ENCODE measurements at places on chromosomes 12 and 14.
A peak's percentile ranks its signal among the peaks of the same experiment; 100 is the strongest.

DNA sequence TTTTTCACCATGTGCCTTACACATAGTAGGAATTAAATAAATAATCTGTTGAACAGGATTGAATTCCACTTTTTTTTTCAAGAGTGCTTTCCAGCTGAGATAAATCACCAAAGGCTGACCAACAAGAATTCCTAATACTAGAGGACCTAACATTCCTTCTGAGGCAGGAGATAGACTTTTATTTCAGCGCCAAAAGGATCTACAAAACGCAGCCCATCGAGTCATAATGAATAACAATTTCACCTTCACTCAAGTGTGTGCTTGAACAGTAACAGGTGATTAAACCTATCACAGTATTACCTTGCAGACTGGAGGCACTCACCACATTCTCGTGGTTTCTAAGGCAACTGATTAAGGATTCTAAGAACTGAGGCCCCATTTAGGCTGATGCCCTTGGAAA lies 224.3 kb upstream of the ATP2B1 start:
- no peak overlapping the region for H3K27ac ChIP-seq
- no peak for DNase-seq
- H3K36me3 ChIP-seq: no peaks in the 10 kb centered on the region
- H3K4me3 ChIP-seq: no peak overlapping the region
- peaks cover 20% of the 10 kb centered on the region for H3K4me1 ChIP-seq

DNA sequence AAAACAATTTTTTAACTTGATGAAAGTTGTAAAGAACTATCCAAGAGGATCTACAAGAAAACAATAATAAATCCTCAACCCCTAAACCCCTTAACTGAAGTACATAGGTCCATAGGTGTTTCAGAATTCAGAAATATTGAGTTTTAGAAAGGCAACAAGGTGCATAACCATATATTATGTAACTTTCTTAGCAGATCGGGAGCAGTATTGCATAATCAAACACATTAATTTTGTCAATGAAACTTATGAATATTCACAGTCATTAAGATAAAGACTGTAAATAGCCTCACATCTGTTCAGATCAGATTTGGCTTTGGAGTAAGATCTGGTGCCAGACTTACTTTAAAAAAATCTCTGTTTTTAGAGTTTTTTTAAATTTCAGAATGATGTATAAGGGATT lies 647.1 kb upstream of the FLRT2 start:
- no peaks in the 10 kb centered on the region for H3K4me1 ChIP-seq
- H3K27ac ChIP-seq: no peak overlapping the region
- H3K27me3 ChIP-seq: no peaks in the 10 kb centered on the region

DNA sequence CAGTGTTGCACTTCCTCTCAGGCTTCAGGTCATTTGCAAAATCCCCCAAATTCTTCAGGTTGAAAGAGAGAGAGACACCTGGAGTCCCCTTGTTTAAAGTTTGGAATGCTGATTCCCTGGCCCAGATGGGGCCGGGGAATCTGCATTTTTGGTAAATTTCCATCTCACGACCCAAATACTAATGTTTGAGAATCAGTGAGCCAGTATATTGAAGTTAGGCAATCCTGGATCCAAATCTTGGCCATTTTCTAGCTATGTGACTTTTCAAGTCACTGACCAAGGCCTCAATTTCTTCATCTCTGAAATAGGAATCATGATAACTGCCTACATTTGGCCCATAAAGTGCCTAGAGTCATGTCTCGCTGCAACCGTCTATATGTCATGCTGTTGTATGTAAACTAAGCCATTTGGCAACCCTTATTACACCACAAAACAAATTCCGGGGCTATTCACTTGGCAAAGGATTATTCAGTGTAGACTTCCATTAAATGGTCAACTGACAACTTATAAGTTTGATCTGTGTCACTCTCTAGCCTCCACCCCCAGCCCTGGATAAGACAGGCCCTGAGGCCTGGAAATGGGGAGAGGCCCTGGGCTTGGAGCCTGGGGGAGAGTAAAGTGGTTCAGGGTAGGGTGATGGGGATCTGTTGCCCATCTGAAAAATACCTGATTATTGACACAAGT lies 3.7 kb upstream of the ZFP36L1 start:
- H3K27me3 ChIP-seq: peaks cover 16% of the 10 kb centered on the region
- H3K4me1 ChIP-seq: peaks cover 18% of the 10 kb centered on the region
- H3K4me3 ChIP-seq: peak overlapping the region; percentile 96
- H3K36me3 ChIP-seq: peaks cover 18% of the 10 kb centered on the region

DNA sequence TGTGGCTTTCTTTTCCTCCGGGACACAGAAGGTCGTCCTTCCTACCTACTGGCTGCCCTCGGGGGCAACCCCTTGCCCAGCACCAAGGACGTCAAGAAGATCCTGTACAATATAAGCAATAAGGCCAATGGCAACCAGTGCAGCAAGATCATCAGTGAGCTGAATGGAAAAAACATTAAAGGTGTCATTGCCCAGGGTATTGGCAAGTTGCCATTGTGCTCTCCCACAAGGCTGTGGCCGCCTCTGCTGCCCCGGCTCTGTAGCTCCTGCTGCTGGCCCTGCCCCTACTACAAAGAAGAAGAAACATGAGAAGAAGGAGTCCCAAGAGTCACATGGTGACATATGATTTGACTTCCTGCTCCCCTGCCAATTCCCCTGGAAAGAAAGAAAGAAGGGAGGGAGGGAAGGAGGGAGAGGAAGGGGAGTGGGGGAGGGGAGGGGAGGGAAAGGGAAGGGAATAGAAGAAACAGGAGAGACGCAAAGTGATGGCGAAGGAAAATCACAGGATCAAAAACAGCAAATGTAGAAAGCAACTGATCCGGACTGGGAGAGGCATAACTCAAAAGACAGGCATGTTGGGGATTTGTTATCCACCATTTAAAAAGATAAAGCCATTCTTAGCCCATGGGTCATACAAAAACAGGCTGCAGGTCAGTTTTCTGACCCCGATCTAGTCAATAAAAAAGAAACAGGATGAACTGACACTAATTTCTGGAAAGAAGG lies 61.3 kb upstream of the RESF1 start:
- H3K27ac ChIP-seq: no peak overlapping the region
- peaks cover 17% of the 10 kb centered on the region for H3K4me1 ChIP-seq
- DNase-seq: no peak
- no peaks in the 10 kb centered on the region for H3K27me3 ChIP-seq

- no peak for DNase-seq
- H3K4me3 ChIP-seq: no peak overlapping the region
- no peaks in the 10 kb centered on the region for H3K27me3 ChIP-seq
- no peak overlapping the region for H3K27ac ChIP-seq
- peaks cover 10% of the 10 kb centered on the region for H3K4me1 ChIP-seq
- H3K36me3 ChIP-seq: no peaks in the 10 kb centered on the region
These were observed 50.0 kb downstream of the GPHB5 start for GRCh38 chr14:63268771-63269170.

GRCh38 chr14:100533656-100534485 lies 53.3 kb downstream of the BEGAIN start:
- peaks cover 18% of the 10 kb centered on the region for H3K4me1 ChIP-seq
- H3K27ac ChIP-seq: peak overlapping the region; percentile 61
- no peak overlapping the region for H3K4me3 ChIP-seq
- no peaks in the 10 kb centered on the region for H3K27me3 ChIP-seq
- H3K36me3 ChIP-seq: no peaks in the 10 kb centered on the region

- peaks cover 19% of the 10 kb centered on the region for H3K4me1 ChIP-seq
- peak overlapping the region; percentile 97 for H3K27ac ChIP-seq
- DNase-seq: no peak
- peaks cover 8% of the 10 kb centered on the region for H3K36me3 ChIP-seq
- peak overlapping the region; percentile 100 for H3K4me3 ChIP-seq
These were observed 1.6 kb downstream of the MMP14 start for GRCh38 chr14:22837750-22838538.

DNA sequence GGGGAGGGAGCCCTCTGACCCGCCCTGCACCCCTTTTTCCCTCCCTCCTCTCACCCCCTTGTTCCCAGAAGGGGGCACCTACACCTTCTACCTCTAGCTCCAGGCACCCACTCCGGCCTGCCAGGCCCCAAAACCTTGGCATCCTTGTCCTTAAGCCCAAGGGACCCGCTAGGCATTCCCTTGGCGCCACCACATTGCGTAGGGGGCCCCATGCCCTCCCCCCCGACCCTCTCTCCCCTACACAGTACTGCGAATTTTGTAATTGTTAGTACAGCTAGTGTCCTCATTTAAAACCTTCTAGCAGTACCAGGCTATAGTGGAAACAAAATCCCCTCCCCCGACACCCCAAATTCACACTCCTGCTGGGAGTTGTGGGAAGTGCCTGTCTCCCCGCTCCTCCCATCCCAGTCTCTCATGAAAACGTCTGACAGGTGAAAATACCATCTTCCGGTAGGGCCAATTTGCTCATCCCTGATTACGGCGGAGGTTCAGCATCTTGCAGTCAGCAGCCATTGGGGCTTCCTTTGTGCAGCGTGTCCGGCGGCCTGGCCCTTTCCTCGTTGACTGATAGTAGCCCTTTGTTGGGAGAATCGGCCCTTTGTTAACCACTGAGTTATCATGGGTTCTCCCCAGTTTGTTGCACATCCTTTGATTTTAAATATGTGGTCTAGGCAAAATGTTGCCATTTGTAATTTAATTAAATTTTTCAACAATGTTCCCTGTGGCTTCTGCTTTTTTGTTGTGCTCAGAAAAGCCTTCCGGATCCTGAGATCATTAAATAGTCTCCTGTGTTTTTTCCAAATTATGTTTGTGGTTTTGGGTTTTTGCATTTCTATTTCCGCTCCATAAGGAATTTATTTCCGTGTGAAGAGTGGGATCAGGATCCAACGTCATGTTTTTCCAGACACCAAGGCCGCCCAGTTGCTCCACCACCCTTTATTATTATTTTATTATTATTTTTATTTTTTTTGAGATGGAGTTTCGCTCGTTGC lies 7.9 kb upstream of the CEP170B start:
- H3K4me3 ChIP-seq: no peak overlapping the region
- H3K4me1 ChIP-seq: no peaks in the 10 kb centered on the region
- H3K27me3 ChIP-seq: peaks cover 10% of the 10 kb centered on the region
- no peak for DNase-seq
- no peak overlapping the region for H3K27ac ChIP-seq
- no peaks in the 10 kb centered on the region for H3K36me3 ChIP-seq

DNA sequence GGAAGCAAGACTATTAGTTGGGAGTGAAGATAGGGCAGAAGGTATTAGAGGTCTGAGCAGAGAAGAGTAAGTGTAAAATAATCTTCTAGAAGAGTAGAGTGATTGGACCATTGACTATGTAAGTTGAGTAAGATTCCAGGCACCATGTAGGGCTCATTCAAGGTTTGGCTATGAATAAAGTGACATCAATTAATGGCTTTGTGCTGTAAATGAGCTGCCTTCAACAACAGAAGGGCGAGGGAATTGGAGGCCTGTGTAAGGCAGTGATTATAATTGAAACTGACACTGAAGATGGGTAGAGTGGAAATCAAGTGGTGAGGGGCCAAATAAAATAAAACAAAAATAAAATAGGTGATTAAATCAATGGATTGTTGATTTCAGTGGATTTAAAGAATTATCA lies 26.4 kb downstream of the PTPRQ start:
- H3K27me3 ChIP-seq: no peaks in the 10 kb centered on the region
- H3K4me1 ChIP-seq: peaks cover 5% of the 10 kb centered on the region
- DNase-seq: no peak
- no peak overlapping the region for H3K4me3 ChIP-seq

DNA sequence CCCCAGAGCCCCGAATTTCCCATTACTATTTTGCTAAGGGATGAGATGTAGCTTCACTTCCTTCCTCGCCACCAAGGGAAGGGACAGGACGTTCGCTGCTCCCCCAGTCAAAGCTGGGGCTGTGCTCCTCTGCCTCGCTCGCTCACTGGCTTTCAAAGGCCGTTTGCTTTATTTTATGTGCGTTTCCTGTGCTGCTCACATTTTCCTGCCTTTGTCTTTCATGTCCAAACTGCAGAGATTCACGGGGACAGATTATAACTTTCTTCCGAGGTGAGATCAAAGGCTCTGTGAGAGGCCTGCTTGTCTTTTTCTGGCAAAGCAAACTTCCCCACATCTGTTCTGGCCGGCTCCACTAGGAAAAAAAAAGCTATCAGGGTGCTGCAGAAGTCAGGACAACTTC lies 76.0 kb upstream of the FZD10 start:
- H3K4me3 ChIP-seq: peak overlapping the region; percentile 5
- peaks cover 49% of the 10 kb centered on the region for H3K27me3 ChIP-seq
- H3K36me3 ChIP-seq: no peaks in the 10 kb centered on the region
- H3K4me1 ChIP-seq: peaks cover 48% of the 10 kb centered on the region

GRCh38 chr14:51147183-51147582 lies 52.3 kb upstream of the TRIM9 start:
- H3K4me1 ChIP-seq: no peaks in the 10 kb centered on the region
- H3K27ac ChIP-seq: no peak overlapping the region
- H3K4me3 ChIP-seq: no peak overlapping the region
- DNase-seq: no peak

GRCh38 chr12:117096501-117097042 lies 2.6 kb downstream of the TESC start:
- DNase-seq: no peak
- no peak overlapping the region for H3K4me3 ChIP-seq
- peaks cover 8% of the 10 kb centered on the region for H3K4me1 ChIP-seq
- no peak overlapping the region for H3K27ac ChIP-seq
- H3K27me3 ChIP-seq: peaks cover 67% of the 10 kb centered on the region

DNA sequence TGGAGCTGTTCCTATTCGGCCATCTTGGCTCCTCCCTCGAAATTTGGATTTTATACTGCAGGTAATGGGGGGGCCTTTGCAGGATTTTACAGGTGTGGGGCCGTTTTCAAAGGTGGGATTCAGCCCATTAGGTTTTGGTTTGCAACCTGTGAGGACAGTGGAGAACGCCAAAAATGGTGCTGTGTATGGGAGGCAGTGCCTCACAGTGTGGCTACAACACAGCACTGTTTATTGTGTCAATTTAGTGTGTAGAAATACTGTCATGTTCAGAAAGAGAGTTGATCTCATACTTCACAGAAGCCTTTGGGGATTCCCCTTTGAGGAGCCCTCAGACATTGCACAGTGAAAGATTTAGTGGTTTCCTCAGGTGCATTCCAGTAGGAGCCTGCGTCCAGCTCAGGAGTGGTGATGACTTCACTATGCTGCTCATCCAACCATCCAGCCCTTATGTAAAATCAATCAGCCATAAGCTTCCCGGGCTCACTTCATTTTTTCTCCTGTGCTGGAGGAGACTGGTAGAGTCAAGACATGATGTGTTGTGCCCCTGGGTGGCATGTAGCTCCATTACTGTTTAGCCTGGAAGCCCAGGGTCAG lies 92.7 kb upstream of the PRMT8 start:
- no peaks in the 10 kb centered on the region for H3K4me1 ChIP-seq
- peak overlapping the region; percentile 51 for H3K4me3 ChIP-seq
- peaks cover 7% of the 10 kb centered on the region for H3K36me3 ChIP-seq
- H3K27me3 ChIP-seq: peaks cover 35% of the 10 kb centered on the region
- H3K27ac ChIP-seq: no peak overlapping the region

DNA sequence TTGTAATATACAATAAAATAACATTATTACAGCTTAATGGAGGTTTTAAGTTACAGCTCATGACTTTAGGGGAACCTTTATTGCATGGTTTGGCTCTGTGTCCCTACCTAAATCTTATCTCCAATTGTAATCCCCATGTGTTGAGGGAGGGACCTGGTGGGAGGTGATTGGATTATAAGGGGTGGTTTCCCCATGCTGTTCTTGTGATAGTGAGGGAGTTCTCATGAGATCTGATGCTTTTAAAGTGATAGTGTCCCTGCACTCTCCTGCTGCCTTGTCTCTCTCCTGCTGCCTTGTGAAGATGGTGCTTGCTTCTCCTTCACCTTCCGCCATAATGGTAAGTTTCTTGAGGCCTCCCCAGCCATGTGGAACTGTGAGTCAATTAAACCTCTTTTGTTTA lies 132.1 kb upstream of the SYT1 start:
- no peaks in the 10 kb centered on the region for H3K4me1 ChIP-seq
- H3K36me3 ChIP-seq: no peaks in the 10 kb centered on the region
- no peak for DNase-seq
- no peak overlapping the region for H3K27ac ChIP-seq

- DNase-seq: peak; percentile 68
- H3K4me1 ChIP-seq: no peaks in the 10 kb centered on the region
- H3K27ac ChIP-seq: no peak overlapping the region
These were observed 414 bp downstream of the UNC79 start for GRCh38 chr14:93431036-93431670.
